ENCODE measurements at places on chromosomes 3 and 15.

- DNase-seq: no peak
These were observed 91.2 kb downstream of the DUT start for GRCh38 chr15:48422401-48422800.

- no peak for DNase-seq
These were observed 44.1 kb downstream of the CTXND1 start for GRCh38 chr15:80207887-80208286.

DNA sequence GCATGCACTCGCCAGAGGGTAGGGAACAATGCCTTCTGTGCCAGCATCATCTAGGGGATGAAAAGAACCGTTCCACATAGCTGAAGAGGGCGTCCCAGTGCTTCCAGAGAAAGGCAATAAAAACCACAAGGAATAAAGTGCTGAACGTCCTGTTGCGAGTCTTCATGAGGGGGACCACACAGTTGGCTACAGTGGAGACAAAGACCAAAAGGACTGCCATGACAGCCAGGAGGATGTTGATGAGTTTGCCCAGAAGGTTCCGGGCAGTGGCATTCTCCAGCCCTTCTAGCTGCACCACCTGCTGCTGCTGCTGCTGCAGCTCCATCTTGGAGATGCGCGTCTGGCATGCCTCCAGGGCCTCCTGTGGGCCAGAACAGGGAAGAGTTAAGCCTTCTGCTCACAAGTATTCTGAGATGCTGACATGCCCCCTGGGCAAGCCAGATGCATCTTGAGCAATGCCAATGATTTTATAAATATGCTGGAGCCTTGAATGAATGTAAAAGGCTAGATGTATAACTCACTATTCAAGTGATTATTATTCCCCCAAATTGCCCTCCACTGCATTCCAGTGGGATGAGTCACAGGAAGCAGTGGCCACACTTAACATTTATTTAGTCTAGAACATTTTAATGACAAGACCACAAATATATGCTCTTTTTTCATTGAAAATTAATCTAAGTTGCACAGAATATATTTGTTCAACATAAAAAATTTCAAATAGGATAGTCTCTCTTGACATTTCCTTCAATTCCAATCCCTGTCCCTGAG is 45.1 kb upstream of the PLXND1 start:
- DNase-seq: no peak

- no peak for DNase-seq
These were observed 39.4 kb upstream of the CD47 start for GRCh38 chr3:108130236-108130635.

DNA sequence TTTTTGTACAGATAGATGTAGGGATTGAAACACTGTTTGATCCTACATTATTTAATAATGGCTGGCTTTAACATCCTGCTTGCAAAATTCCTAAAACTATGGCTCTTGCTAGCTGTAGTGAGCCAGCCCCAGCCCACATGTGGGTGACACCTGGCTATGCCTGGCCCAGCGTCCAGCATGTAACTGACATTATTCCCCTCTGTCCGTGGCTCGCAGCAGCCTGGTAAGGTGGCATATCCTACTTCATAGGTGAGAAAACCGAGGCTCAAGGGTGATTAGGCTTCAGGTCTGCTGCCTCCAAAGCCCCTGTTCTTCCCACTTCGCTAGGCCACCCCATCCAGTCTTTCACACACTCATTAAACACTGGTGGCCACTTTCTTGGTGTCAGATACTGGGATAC is 1.6 kb downstream of the CALML4 start:
- DNase-seq: no peak

GRCh38 chr3:66465034-66465433 is 35.8 kb downstream of the LRIG1 start:
- DNase-seq: no peak

- no peak for DNase-seq
These were observed 711 bp downstream of the STARD9 start for GRCh38 chr15:42576040-42576594.

DNA sequence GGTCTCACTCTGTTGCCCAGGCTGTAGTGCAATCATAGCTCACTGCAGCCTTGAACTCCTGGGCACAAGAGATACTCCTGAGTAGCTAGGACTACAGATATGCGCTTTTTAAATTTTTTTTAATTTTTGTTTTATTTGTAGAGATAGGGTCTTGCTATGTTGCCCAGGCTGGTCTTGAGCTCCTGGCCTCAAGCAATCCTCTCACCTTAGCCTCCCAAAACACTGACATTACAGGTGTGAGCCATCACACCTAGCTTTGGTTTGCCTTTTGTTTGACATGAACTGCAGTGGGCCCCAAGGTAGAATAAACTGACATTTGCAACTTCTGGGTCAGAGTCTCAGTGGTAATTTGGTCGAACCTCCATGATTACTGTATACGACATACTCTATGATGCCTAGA is 7.9 kb upstream of the GLB1 start:
- no peak for DNase-seq

Measured in stimulated activated CD4-positive, alpha-beta T cell treated with anti-CD3 and anti-CD28 coated beads, Interleukin-1b, Interleukin-23, amount 100 ng/mL, for 4 hours (primary cell).